ENCODE measurements at places on chromosomes 13 and 19. TPM values are rescaled to one million over a fixed set of nuclear protein-coding genes. Genes with fewer than 3 reads are reported as not detected.
A peak's percentile ranks its signal among the peaks of the same experiment; 100 is the strongest.

Gene KLK14
- total RNA-seq: not detected

- peaks cover 8% of the 10 kb centered on the region for H3K4me1 ChIP-seq
- no peak overlapping the region for H3K27ac ChIP-seq
- no peaks in the 10 kb centered on the region for H3K27me3 ChIP-seq
- DNase-seq: peak; percentile 35
- no peak overlapping the region for H3K4me3 ChIP-seq
Observed at GRCh38 chr19:35211545-35212230, 16.9 kb downstream of the FAM187B start.

Gene PTGER1
- 0.72 TPM for total RNA-seq

Gene PSG2
- total RNA-seq: not detected

GRCh38 chr13:20993211-20993610, 68.2 kb downstream of the LATS2 start:
- H3K27me3 ChIP-seq: no peaks in the 10 kb centered on the region
- H3K4me1 ChIP-seq: peaks cover 34% of the 10 kb centered on the region
- peaks cover 56% of the 10 kb centered on the region for H3K36me3 ChIP-seq
- no peak for DNase-seq

DNA sequence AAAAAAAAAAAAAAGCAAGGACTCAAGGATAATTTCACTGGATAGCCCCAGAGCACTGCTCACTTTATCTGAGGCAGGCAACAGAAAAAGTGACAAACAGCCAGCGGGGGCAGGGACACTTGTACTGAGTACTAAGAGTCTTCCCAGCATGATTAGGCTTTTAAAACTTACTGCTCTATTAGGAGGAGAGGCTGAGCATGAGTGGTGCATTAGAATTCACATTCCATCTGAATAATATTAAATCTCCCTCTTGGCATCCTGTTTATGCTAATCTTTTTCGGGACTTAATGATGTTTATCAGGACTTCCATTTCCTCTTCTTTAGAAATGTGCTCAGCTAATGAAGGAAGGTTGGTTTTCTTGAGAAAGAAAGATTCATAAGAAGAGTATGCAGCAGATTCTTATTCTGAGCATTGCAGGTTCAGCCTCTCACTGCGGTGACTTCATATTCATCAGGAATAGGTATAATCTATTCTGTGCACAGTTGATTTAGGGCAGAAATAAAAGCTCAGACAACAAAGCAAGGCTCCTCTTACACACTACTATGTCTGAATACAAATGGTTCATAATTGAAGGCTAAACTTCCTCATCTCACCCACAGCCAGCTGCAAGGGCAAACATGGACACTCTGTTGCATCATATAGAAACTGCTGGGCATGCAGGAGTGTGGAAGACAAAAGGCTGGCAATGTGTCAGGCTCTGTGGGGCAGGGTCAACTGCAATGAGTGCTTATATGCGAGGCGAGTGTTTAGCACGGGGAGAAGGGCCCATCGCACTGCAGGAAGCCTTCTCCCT, 107.0 kb downstream of the KL start:
- DNase-seq: no peak
- no peaks in the 10 kb centered on the region for H3K27me3 ChIP-seq
- H3K36me3 ChIP-seq: peaks cover 80% of the 10 kb centered on the region
- no peak overlapping the region for H3K4me3 ChIP-seq
- H3K4me1 ChIP-seq: peaks cover 27% of the 10 kb centered on the region

Gene MCEMP1
- total RNA-seq: not detected

GRCh38 chr19:10780368-10780767, 55.6 kb downstream of the TMED1 start:
- H3K27me3 ChIP-seq: no peaks in the 10 kb centered on the region
- peaks cover 11% of the 10 kb centered on the region for H3K4me1 ChIP-seq
- no peak overlapping the region for H3K4me3 ChIP-seq
- peak overlapping the region; percentile 93 for H3K27ac ChIP-seq

All from osteoblast (primary cell).